ENCODE measurements at places on chromosomes 11 and 22. TPM values are rescaled to one million over a fixed set of nuclear protein-coding genes. Genes with fewer than 3 reads are reported as not detected.

The MAPK8IP2 gene
- 7.7 TPM for total RNA-seq

The OR10D3 gene
- not detected for total RNA-seq

DNA sequence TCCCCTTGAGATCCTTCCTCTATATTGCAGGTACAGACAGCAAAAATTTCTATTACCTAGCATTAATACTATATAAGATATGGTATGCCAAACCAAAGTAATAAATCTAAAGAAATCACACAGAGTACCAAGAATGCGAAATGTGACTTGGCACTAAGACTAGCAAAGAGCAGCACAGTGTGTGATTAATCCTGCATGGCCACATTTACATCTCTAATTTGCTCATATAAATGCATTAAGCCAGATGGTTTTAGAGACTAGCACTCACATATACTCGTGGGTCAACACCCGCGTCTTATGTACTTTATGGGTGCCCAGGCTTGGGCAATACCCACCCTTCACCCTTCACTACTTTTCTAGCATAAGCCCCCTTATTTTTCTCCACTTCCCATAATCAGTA lies 213.2 kb downstream of the TTC28 start:
- DNase-seq, result no peak

DNA sequence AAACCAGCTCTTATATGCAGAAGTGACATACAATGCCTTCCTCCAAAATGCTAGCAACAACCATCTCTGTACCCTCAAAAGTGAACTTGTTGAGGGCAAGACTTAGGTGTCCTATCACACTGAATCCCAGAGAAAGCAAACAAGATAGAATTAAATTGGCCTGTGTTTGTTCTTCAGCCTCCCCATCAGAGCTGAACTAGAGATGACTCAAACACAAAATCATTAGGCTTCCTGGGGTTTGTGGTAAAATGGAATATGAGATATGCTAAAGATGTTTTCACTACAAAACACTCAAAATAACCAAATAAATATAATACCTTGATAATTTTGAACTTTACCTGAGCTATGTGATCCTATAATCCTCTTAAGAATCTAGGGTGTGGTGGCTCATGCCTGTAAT lies 31.6 kb downstream of the ZNF214 start:
- DNase-seq, result no peak

- DNase-seq, result no peak
These were observed 533.1 kb downstream of the ETS1 start for GRCh38 chr11:128053981-128054931.

DNA sequence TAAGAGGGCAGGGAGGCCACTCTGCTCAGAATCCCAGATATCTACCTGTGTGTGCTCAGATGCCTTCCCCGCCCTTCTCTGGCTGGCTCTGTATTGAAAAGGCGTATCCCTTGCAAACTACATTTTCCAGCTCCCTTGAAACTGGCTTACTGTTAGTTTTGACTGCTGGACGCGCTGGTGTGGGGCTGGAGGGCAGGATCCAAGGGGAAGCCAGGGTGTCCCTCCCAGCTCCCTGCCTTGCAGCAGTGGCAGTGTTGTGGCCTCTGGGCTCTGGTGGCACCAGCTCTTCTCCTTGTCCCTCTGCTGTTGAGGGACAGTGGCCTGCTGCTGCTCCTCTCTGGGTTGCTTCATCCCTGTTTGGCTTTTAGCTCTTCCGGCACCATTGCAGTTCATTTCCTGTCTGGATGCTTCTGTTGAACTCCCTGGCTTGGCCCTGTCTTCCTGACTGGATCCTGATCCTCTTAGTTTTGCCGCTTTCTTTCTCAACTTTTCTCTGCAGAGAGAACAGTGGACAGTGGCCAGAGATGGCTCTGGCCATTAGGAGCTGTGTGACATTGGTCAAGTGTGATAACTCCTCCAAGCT lies 107.1 kb upstream of the PARVA start:
- no peak for DNase-seq

GRCh38 chr22:17818180-17818579 lies 43.9 kb upstream of the BID start:
- DNase-seq, result no peak

- DNase-seq, result no peak
These were observed 41.4 kb downstream of the PPME1 start for GRCh38 chr11:74212533-74212932.

DNA sequence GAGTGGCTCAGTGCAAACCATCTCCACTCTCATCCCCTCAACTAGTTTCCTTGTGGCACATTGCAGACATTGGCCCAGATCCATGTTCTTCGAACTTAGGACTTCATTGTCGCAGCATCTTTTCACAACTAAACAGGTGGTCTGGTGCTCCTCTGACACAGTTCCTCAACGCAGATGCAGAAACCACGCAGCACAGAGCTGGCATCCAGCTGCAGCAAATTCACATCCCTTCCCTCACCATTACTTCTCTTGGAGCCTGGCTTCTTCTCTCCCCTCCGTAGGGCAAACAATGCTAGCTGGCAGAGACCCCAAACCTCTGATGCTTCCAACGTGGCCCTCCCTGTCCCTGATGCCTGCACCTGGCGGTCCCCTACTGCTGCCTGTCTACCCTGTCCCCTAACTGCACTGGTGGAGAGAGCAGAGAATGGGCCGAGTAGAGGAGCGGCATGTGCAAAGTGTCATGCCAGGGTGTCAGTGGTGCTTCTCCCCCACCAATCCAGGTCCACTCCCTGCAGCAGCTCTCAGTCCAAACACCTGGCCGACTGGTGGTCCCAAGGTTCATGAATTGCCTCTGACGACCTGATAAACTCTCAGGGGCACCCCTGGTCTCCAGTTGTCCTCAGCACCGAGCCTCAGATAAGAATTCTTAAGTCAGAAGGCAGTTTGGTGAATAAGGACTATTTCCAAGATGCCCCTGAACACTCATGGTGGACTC lies 18.1 kb downstream of the TMPRSS13 start:
- DNase-seq, result no peak
